Muscle of leg (tissue), 16 donors: ENCODE measurements at places on chromosomes 6 and 20. TPM values are rescaled to one million over a fixed set of nuclear protein-coding genes. Genes with fewer than 3 reads are reported as not detected.

The MAFB gene
- 6.3 TPM for total RNA-seq

The LGSN gene
- not detected for total RNA-seq

The LY6G5C gene
- 0.80 TPM for total RNA-seq

The LTB gene
- 0.58 TPM for total RNA-seq

The MDC1 gene
- 9.6 TPM for total RNA-seq

The SLC35D3 gene
- not detected for total RNA-seq

The HNF4A gene
- total RNA-seq, result under 0.01 TPM

The PPP1R16B gene
- total RNA-seq, result 5.5 TPM

The PTPRA gene
- 41.7 TPM for total RNA-seq

DNA sequence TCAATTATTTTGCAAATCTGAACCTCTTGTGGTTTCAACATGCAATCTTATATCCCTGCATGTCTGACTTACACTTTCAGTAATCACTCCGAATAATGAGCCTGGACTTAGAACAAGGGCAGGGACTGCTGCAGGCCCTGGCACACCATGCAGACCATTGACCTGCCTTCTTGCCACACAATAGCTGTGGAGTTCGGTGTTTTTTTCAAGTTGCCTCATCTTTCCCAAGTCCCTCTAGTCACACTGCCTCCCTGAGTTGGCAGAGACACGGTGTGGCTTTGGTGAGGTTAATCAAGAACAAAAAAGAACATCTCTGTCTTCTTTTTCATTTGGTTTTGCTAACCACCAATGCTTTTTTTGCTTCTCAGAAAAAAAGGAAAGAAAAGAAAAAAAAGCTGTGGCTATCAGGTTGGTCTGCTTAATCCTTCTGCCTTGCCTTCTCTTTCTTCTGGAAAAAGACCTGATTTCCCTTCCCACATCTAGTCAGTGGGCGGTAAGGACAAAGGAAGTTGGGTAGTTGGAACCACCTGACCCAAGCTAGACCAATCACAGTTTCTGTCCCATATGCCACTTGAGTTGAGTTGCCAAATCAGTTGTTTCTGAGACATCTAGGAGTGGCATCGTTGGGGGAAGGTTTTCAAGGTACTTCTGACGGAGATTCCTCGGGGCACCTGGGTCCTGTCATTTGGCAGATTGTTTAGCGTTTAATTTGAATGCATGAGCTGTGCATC lies 55.9 kb upstream of the TASP1 start:
- DNase-seq, result no peak

DNA sequence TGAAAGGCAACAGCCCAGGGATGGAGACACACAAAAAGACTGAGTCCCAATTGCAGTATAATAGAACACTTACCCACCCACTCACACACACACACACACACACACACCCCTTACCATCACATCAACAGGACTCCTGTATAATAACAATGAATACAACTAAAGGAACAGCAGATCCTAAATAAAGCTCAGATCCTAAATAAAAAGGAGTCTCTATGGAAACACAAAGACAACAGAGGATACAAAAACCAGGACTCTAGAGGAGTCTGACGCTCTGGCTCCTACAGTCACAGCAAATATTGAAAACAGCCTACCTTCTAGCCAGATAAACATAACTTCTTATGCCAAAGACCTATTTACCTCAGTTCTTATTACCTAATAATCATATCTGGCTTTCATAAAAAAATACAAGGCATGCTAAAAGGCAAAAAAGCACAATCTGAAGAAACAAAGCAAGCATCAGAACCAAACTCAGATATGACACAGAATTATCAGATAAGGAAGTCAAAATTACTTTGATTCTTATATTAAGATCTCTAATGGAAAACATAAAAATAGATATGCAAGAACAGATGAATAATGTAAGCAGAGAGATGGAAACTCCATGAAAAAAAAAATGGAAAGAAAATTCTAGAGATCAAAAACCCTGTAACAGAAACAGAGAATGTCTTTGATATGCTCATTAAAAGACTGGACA lies 134.9 kb downstream of the MMUT start:
- peak; percentile 14 for DNase-seq

DNA sequence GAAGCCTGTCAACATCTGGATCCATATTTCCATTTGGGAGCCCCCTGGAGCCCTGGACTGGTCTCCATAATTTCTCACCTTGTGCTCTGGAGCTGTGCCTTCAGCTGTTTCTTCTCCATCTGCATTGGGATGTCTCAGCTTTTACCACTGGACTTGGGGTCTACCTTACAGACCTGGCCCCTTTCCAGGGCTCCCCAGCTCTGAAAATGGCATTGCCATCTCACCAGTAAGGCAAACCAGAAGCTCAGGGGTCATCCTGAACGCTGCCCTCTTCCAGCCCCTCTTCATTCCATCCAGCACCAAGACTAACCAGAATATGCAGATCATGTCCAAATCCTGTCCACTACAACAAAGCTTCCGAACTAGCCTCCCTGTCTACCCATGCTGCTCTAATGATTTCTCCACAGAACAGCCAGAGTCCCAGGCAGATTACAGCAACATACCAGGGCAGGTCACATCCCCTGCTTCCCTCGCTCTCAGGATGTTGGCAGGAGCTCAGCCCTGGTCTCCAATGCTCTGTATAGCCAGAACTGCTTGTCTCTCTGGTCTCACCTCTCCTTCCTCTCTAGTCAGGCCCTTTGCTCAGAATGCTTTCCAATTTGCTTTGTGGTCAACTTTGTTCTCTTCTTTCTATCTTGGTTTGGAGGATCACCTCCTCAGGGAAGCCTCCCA lies 17.7 kb upstream of the NNAT start:
- no peak for DNase-seq

DNA sequence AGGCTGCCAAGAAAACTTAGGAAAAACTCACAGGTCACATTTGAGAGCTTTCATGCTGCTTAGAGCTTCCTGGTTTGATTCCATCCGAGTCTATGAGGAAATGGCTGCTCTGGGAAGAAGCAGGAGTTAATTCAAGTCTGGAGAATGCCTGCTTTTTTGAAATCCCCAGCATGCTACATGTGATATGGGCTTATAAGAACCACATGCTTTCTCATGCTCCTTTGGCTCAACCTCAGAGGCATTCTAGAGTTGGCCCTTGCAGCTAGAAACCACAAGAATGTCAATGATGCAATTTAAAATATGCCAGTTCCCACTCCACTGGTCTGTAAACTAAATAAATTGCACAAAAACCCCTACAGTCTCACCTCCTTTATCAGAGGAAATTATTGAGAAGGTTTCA lies 142.9 kb upstream of the OLIG3 start:
- peak; percentile 43 for DNase-seq

DNA sequence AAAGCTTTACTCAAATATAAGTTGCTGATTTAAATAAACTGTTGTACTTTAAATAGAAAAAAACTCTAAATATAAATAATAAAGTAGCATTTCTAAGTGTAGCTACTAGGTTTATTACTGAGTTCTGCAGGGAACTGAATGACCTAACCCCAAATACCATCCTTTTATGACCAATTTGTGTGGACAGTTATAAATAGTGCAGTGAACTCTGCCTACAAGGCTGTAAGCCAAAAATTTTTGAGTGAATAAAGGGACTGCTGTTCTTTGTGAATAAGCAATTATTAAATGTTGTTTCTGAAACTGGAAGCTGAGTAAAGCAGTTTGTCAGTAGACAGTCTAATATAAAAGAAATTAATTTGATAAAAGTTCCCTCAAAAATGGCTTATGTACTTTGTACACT lies 90.8 kb upstream of the ELOVL5 start:
- DNase-seq, result peak; percentile 38

- no peak for DNase-seq
These were observed 81.3 kb downstream of the TRERF1 start for GRCh38 chr6:42370323-42370985.

- no peak for DNase-seq
These were observed 158.1 kb upstream of the ARG1 start for GRCh38 chr6:131414956-131415355.

DNA sequence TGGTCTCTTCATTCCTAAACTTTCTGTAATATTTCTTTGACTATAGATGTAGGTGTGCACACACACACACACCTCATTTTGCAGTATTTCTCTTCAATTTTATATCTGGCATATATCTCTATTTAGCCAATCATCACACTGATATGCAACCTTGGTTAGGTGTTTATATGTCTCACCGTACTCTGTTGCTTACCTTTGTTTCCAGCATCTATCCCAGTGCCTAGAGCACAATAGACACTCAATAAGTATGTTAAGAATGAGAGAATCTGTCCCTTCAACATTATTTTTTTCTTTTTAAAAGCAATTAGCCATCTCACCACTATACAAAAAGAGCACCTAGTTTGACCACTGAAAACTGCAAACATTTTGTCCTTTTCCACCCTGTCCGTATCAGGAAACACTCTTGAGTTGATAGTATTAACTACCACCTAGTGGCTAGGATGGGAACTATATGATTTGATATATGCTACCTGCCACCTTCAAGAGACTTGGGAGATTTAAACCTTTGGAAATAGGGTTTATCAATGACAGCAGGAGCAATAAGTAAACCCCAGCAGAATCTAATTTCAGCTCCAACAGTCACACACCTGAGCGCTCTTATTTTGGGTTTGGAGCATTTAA lies 48.7 kb upstream of the RSPO3 start:
- peak; percentile 17 for DNase-seq

GRCh38 chr6:32047084-32047478 lies 8.9 kb downstream of the CYP21A2 start:
- DNase-seq, result peak; percentile 87

DNA sequence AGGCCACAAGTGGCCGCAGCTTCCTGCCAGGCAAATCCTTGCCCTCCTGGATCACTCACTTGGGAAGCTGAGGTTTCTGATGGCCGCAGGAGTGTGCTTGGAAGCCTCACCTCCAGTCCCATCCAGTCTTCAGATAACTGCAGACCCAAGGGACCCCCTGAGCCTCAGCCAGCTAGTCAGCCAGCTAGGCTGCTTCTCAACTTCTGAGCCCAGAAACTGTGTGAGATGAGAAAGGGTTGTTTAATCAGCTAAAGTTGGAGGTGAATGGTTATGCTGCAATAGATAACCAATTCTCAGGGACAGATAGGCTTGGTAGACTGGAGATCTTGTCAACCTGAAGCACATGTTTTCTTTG lies 96.9 kb downstream of the THBS2 start:
- DNase-seq, result peak; percentile 43

DNA sequence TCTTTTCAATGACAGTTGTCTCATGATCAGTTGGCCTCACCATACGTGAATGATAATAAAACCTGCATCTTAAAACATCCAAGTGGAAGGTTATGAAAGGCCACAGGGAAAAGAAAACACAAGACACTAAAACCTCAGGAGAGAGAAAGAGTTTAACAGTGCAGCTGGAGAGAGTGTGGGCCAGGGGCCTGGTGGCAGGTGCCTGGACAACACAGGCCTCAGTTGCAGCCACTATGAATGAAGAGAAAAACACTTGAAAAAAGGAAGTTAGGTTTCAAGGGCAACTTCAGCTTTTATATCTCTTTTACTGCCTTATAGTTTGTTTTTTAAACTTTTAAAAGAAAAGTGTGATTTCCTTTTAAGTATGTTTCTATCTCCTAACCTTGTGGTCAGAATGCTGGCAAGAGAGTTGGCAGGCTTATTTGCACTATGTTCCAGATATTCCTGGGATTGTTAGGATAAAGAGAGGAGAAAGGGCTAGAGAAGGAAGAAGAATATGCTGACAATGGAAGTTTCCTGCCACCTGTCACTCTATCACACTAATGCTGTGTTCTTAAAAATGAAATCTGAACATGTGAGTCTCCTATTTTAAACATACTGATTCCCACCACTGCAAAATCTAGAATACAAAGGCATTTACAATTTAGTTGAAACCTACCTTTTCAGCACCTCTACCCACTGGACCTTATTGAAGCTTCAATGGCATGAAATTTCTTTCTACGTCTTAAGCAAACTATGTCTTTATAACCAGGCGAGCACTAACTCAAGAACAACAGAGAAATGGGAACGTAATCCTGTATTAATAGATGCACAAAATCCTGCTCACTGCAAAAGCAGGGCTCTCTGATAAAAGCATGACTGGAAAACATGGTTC lies 222.4 kb downstream of the CD83 start:
- DNase-seq, result peak; percentile 11

- no peak for DNase-seq
These were observed 203.6 kb downstream of the LRFN2 start for GRCh38 chr6:40383348-40384115.

GRCh38 chr6:13508711-13509705 lies 21.6 kb upstream of the GFOD1 start:
- DNase-seq, result peak; percentile 97

DNA sequence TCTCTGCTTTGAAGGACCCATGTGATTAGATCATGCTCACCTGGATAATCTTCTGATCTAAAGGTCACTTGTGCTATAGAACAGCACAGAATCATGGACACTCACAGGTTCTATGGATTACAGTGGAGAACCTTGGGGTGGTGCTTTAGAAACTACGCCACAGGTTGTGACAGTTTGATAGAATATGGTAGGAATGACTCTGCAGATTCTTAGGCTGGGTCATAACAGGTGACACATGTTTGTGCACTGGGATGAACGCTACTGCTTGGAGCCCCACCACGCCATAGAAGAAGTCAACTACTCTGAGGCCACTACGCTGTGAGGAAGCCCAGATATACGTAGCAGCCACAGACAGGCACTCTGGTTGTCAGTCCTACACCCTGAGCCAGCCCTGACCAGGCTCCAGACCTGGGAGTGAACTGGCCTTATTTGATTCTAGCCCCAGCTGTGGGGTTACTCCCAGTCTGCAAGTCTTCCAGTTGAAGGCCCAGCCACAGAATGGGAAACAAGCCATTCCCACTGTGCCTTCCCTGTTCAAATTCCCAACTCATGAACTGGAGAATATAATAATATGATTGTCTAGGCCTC lies 99.0 kb upstream of the SLC24A3 start:
- no peak for DNase-seq
